ENCODE measurements at places on chromosomes 2 and 18. TPM values are rescaled to one million over a fixed set of nuclear protein-coding genes. Genes with fewer than 3 reads are reported as not detected.

DNA sequence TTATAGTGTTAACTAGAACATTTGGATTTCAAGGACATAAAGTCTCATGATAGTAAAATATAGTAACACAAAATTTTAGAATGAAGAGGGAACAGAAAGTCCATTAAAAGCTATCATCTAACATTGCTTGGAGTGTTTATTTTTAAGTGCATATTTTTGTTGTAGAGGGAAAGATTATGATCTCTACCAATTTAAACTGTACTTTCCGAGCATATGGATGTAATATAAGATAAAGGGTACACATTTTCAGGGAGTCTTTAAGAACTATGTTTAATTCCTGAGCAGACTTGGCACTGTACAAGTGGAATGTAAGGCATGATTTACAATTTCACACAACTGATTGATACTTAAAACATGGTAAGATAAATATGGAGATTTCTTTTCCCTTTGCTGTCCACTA is 34.2 kb upstream of the ZNF804A start:
- no peaks in the 10 kb centered on the region for H3K36me3 ChIP-seq
- H3K4me1 ChIP-seq = no peaks in the 10 kb centered on the region
- DNase-seq = no peak
- H3K27me3 ChIP-seq = no peaks in the 10 kb centered on the region

DNA sequence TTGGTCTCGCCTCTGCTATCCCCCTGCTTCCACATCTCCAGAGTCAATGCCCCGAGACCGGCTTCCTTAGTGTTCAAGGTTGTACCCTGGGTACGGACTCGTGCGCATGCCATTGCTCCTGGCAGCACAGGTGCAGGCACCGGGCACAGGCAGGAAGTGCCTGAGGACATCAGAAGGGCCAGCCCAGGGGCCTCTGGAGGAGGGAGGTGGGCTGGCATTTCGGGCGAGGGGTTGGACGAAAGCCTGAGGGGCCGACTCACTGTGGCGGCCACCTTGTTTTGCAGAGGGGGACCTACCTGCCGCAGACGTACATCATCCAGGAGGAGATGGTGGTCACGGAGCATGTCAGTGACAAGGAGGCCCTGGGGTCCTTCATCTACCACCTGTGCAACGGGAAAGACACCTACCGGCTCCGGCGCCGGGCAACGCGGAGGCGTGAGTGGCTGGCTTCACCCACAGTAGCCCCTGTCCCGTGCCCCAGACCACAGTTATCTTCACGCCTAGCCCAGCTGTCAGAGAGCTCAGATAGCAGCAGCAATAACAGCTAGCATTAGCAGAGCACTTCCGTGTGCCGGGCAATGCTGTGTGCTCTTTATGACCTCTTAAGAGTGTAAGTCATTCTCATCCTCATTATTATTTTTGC is 12.5 kb downstream of the ITM2C start:
- no peak for DNase-seq
- H3K36me3 ChIP-seq = no peaks in the 10 kb centered on the region
- peak overlapping the region; percentile 87 for H3K27ac ChIP-seq
- H3K4me3 ChIP-seq = peak overlapping the region; percentile 9

DNA sequence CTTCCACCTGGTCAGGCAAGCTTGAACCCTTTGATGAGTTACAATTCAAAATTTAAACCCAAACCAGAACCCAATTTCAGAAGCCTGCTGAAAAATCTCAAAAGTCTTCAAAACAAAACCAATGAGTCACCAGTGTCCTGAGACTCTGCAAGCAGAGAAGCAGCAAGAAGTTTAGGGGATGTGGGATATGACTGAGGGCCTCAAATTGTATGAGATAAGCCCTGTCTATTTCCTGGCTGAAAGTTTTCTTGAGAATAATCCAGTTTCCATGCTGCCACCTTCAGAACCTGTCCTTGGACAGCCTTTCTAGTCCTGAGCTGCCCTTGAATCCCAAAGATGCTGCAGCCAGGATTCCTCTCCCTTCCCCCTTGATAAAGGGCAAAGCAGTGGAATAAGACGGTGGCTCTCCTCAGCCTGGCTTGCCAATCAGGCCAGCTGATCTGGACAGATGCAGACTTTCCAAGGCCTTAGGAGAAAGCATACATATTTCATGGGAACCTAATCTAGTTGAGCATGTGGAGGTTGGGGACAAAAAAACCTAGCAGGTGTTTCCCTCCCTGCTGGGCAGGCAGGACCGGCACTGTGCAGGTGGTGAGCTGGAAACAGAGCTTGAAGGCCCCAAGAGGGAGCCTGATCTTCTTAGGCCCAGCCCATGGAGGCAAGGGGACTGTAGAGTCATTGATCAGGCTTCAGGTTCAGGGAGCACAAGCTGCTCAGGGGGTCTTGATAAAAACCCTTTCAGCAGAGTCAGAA is 278.0 kb upstream of the MGAT5 start:
- DNase-seq = no peak
- no peaks in the 10 kb centered on the region for H3K36me3 ChIP-seq
- no peak overlapping the region for H3K4me3 ChIP-seq
- H3K4me1 ChIP-seq = peaks cover 28% of the 10 kb centered on the region

DNA sequence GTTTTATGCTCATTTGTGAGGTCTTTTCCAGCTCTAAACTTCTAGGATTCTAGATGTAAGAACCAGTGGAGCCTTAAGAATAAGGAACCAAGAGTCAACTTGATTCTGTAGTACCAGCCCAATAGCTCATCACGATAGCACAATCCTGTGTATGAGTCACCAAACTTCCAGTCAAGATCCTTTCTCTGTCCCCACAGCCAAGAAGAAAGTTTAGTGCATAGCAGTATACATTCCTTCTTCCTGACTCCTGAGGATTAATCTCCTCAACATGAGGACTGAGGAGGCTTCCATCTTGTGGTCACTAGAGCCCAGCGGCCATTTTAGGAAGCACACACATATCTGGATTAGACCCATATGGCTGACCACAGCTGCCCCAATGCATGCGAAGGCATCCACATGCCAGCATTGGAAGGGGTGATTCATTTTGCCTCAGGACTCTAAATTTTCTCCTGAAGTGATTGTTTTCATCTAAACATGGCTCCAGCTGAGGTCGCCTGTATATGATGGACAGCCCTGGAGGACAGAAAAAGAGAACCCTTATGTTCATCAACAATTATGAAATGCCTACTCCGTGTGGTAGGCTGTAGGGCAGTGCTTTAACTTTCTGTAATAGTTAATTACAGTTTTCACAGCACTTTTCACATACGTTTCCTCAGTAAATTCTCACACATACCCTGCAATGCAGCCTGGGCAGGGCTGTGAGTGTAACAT is 53.5 kb downstream of the RASGRP3 start:
- peak overlapping the region; percentile 37 for H3K4me3 ChIP-seq
- H3K36me3 ChIP-seq = peaks cover 30% of the 10 kb centered on the region
- H3K4me1 ChIP-seq = peaks cover 91% of the 10 kb centered on the region
- H3K27ac ChIP-seq = peak overlapping the region; percentile 97
- no peak for DNase-seq
- H3K27me3 ChIP-seq = no peaks in the 10 kb centered on the region

DNA sequence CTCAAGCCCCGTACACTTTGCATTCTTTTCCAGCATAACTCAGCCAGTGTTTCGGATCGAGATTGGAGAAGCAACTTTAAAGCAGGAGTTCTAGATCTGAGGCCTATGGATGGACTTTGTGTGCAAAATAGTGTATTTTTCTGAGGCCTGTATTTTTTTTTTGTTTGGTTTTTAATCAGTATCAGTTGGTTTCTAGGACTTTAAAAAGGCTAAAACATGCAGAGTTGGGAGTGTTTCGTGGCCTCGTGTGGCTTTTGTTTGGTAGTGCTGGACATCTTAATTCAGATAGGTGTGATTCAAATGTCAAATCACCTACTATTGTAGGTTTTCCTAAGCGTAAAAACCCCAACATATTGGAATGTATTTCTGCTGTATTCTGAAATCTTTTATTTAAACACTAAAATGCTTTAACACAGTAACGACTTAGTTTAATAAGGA is 282 bp upstream of the PUS10 start:
- peaks cover 13% of the 10 kb centered on the region for H3K4me1 ChIP-seq
- H3K27ac ChIP-seq = peak overlapping the region; percentile 96
- H3K36me3 ChIP-seq = no peaks in the 10 kb centered on the region
- no peak for DNase-seq

DNA sequence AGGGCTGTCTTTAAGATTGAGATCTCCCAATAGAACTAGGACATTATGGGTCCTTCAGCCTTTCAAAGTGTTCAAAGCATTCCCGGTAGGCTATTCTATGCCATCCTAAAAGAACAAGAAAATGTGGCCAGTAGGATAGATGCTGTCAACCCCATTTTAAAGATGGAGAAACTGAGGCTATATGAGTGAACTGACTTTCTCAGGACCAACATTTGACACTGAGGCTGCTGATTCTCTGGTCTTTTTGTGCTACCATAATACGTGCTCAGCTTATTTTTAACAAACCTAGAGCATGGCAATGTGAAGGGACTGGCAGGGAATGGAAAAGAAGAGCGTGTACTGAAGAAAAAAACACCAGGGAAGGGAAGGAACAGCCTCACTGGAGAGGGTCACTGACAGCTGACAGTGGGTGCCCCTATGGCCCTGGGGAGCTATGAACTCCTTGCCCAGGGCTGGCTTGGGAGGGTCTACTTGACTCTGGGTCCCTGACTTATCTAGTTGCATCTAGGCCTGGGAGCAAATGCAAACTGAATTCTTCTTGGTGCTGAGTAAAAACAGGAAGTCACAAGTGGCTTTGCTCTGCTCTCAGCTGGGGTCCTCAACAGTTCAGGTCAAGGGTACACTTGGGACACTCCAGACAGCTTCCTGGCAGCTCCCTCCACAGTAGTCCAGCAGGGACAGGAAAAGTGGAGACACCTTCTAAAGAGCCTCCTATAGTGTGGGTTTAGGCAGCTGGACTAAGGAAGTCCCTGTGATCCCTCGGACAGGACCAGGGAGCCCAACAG is 2.3 kb downstream of the CYRIA start:
- no peak for DNase-seq
- no peaks in the 10 kb centered on the region for H3K27me3 ChIP-seq
- H3K4me3 ChIP-seq = peak overlapping the region; percentile 98
- H3K36me3 ChIP-seq = no peaks in the 10 kb centered on the region
- peak overlapping the region; percentile 91 for H3K27ac ChIP-seq

GRCh38 chr2:69173706-69174105 is 160.7 kb downstream of the ANTXR1 start:
- H3K36me3 ChIP-seq = no peaks in the 10 kb centered on the region
- H3K4me1 ChIP-seq = peaks cover 5% of the 10 kb centered on the region
- no peak overlapping the region for H3K27ac ChIP-seq
- DNase-seq = no peak

GRCh38 chr2:165401285-165401852 is 68.1 kb upstream of the CSRNP3 start:
- peak; percentile 48 for DNase-seq
- no peak overlapping the region for H3K27ac ChIP-seq
- H3K4me3 ChIP-seq = no peak overlapping the region
- H3K36me3 ChIP-seq = no peaks in the 10 kb centered on the region
- peaks cover 19% of the 10 kb centered on the region for H3K27me3 ChIP-seq

DNA sequence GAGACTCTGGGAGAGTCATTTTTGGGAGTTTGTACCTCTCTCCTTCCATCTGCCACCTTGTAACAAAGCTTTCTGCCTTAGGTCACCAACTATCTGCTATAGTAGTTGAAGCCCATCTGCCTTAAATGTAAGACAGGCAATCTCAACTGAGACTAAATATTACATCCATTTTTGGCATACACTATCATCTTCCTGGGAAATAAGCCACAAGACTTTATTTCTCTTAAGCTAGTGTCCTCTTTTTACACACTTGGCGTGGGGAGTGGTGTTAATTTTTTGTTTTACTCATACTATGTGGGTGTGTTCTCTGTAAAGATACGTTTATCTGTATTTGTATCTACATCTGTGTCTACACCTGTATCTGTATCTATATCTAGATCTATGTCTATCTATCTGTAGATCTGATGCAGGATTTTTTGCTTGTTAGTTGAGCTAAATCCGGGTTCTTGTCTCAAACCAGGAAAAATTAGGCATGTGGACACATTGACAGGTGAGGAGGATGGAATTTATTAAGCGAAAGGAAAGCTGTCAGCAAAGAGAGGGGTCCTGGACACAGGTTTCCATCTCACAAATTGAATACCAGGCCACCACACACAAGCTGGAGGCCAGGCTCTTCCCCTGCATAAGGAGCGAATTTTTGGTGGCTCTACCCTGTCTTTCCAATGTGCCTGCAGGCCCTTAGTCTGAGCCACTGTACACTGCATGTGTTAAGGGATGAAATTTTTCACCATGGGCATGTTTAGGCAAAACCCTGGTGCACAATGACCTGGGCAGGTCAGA is 64.8 kb upstream of the RND3 start:
- no peak overlapping the region for H3K4me3 ChIP-seq
- no peaks in the 10 kb centered on the region for H3K4me1 ChIP-seq
- no peak for DNase-seq
- H3K27me3 ChIP-seq = no peaks in the 10 kb centered on the region
- no peak overlapping the region for H3K27ac ChIP-seq

GRCh38 chr2:54609647-54610046 is 113.8 kb upstream of the EML6 start:
- H3K4me1 ChIP-seq = peaks cover 66% of the 10 kb centered on the region
- DNase-seq = no peak
- H3K27ac ChIP-seq = peak overlapping the region; percentile 20
- peaks cover 12% of the 10 kb centered on the region for H3K36me3 ChIP-seq
- H3K4me3 ChIP-seq = no peak overlapping the region

DNA sequence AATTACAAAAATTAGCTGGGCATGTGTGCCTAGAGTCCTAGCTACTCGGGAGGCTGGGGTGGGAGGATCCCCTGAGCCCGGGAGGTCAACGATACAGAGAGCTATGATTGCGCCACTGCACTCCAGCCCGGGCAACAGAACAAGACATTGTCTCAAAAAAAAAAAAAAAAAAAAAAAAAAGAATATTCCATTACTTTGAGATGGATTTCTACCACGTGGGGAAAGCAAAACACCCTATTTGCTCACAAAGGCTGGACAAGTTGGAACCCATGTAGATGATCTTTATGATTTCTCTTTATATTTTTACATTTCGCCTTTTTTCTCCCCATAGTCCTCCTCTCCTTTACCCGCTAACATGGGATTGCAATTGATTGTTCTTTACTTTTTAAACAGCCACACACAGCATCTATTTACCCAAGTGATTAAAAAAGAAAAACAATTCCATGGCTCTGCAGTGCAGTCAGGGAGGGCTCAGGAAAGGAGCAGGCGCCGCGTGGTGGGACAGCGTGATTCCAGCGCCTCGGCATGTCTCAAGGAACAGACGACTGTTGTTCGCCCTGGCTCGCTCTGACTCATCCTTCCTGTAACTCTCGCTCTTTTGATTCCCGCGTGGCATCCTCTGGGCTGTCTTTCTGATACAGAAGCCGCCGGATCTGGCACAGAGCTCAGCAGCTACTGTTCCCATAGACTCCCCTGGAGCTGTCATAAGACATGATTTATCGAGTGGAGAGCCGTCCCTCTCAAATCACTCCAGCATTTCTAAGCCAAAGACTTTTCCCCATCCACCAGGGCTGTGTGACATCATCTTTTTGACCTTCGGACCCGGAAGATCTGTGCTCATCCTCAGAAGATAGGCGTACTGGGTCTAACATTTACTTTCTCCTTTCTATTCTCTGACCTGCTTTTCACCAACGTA is 230.4 kb upstream of the AGAP1 start:
- no peak overlapping the region for H3K27ac ChIP-seq
- H3K36me3 ChIP-seq = no peaks in the 10 kb centered on the region
- H3K27me3 ChIP-seq = peaks cover 50% of the 10 kb centered on the region
- no peak for DNase-seq
- no peaks in the 10 kb centered on the region for H3K4me1 ChIP-seq
- no peak overlapping the region for H3K4me3 ChIP-seq

GRCh38 chr2:140359056-140359771 is 1579.0 kb upstream of the NXPH2 start:
- DNase-seq = no peak
- H3K36me3 ChIP-seq = no peaks in the 10 kb centered on the region
- no peak overlapping the region for H3K27ac ChIP-seq
- H3K4me1 ChIP-seq = no peaks in the 10 kb centered on the region
- no peaks in the 10 kb centered on the region for H3K27me3 ChIP-seq

GMCL1 gene
- polyA plus RNA-seq = 25.4 TPM

SPR gene
- polyA plus RNA-seq = not detected

NXPH2 gene
- not detected for polyA plus RNA-seq

SPC25 gene
- polyA plus RNA-seq = not detected

ATP6V1C2 gene
- 0.65 TPM for polyA plus RNA-seq

MGAT4A gene
- 47.2 TPM for polyA plus RNA-seq

Measured in naive B cell (primary cell).